ENCODE measurements at places on chromosomes 2 and 18. TPM values are rescaled to one million over a fixed set of nuclear protein-coding genes. Genes with fewer than 3 reads are reported as not detected.

The ARHGAP28 gene
- total RNA-seq = not detected

The XDH gene
- 58.3 TPM for total RNA-seq

- no peak overlapping the region for H3K4me3 ChIP-seq
- no peak for DNase-seq
- no peaks in the 10 kb centered on the region for H3K4me1 ChIP-seq
- H3K36me3 ChIP-seq = no peaks in the 10 kb centered on the region
Measured at GRCh38 chr2:230244211-230244610, 18.7 kb downstream of the SP140 start.

The TUBB8B gene
- total RNA-seq = not detected

The THUMPD2 gene
- total RNA-seq = 4.3 TPM

DNA sequence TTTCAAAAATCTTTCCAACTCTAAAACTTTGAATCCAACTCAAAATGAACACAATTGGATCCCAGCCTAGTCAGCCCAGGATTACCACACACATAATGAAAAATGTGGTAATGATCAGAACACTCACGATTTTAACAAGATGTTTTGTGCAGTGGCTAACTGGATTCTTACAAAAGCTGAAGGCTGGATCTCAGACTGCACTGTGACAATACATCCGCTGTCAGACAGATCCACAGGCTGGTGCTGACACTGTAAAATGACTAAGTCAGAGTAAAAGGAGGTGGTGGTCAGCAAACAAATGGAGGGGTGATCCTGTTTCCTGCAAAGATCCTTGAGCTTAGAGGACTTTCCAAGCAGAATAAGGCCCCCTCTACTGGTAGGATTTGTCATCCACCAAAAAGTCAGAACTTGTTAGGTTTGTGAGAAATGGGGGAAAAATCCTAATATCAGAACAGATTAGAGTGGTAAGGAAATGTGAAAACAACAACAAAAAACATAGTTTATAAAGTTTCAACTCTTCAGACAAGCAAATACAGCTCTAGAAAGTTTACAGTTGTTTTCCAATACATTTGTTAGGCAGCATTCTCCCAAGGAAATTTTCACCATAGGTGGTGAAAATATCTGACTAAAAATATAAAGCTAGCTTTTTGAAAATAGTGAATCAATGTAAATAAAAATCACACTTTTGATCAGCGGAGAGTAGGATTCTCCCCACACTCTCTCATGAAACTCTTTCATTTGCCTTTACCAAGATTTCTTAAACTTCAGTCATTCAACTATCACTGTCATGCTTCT lies 211.9 kb downstream of the AGPS start:
- peaks cover 9% of the 10 kb centered on the region for H3K4me1 ChIP-seq
- H3K27ac ChIP-seq = no peak overlapping the region
- no peak for DNase-seq

GRCh38 chr2:137261881-137262585 lies 496.7 kb downstream of the THSD7B start:
- no peaks in the 10 kb centered on the region for H3K4me1 ChIP-seq
- no peaks in the 10 kb centered on the region for H3K27me3 ChIP-seq
- no peak for DNase-seq
- H3K4me3 ChIP-seq = no peak overlapping the region
- H3K36me3 ChIP-seq = no peaks in the 10 kb centered on the region

The VAMP5 gene
- 33.9 TPM for total RNA-seq

DNA sequence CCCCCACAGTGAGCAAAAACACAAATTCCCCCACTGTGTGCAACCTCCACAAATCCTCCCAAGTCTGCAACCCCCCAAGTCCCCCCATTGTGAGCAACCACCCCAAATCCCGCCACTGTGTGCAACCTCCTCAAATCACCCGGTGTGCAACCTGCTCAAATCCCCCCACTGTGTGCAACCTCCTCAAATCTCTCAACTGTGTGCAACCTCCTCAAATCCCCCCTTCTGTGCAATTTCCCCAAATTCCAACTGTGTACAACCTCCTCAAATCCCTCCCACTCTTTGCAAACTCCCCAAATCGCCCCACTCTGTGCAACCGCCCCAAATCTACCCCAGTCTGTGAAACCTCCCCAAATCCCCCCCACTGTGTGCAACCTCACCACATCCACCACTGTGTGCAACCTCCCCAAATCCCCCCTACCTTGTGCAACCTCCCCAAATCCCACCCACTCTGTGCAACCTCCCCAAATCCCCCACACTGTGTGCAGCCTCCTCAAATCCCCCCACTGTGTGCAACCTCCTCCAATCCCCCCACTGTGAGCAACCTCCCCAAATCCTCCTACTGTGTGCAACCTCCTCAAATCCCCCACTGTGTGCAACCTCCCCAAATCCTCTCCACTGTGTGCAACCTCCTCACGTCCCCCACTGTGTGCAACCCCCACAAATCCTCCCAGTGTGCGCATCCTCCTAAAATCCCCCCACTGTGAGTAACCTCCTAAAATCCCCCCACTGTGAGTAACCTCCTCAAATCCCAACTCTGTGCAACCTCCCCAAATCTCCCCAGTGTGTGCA lies 115.2 kb downstream of the TPO start:
- no peak overlapping the region for H3K27ac ChIP-seq
- H3K4me3 ChIP-seq = no peak overlapping the region
- no peaks in the 10 kb centered on the region for H3K36me3 ChIP-seq
- H3K4me1 ChIP-seq = no peaks in the 10 kb centered on the region
- H3K27me3 ChIP-seq = no peaks in the 10 kb centered on the region

The RAB6C gene
- total RNA-seq = not detected

The HRH4 gene
- total RNA-seq = 0.13 TPM

GRCh38 chr2:172449911-172450550 lies 22.6 kb downstream of the ITGA6 start:
- H3K27ac ChIP-seq = no peak overlapping the region
- no peaks in the 10 kb centered on the region for H3K27me3 ChIP-seq
- no peaks in the 10 kb centered on the region for H3K36me3 ChIP-seq
- no peak for DNase-seq

DNA sequence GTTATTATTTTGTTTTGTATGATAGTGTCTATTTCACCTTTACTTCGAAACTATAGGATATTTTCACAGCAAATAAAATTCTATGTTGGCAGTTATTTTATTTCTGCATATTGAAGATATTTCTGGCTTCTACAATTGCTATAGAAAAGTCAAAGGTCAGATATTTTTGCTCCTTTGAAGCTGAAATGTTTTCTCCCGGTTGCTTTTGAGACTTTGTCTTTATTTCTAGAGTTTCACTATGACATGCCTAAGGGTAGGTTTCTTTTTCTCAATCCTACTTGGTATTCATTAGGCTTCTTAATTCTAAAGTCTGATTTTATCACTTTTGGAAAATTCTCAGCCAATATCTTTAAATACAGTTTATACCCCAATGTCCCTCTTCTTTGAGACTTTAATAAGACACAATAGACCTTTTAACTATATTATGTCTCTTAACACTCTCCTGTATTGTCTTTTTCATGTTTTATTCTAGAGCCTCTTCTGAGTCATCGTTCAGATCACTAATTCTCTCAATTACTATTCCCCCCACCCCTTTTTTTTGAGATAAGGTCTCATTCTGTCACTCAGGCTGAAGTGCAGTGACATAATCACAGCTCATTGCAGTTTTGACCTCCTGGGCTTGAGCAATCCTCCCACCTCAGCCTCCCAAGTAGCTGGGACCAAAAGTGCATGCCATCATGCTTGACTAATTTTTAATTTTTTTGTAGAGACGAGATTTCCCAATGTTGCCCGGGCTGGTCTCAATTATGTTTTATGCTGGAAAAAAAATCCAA lies 50.5 kb downstream of the USP37 start:
- H3K36me3 ChIP-seq = no peaks in the 10 kb centered on the region
- no peaks in the 10 kb centered on the region for H3K27me3 ChIP-seq
- H3K4me3 ChIP-seq = no peak overlapping the region
- H3K27ac ChIP-seq = no peak overlapping the region
- DNase-seq = no peak

- no peaks in the 10 kb centered on the region for H3K4me1 ChIP-seq
- peak overlapping the region; percentile 60 for H3K27ac ChIP-seq
- DNase-seq = peak; percentile 70
- no peaks in the 10 kb centered on the region for H3K27me3 ChIP-seq
- peak overlapping the region; percentile 65 for H3K4me3 ChIP-seq
Measured at GRCh38 chr2:26298638-26299393, 47.1 kb upstream of the SELENOI start.

DNA sequence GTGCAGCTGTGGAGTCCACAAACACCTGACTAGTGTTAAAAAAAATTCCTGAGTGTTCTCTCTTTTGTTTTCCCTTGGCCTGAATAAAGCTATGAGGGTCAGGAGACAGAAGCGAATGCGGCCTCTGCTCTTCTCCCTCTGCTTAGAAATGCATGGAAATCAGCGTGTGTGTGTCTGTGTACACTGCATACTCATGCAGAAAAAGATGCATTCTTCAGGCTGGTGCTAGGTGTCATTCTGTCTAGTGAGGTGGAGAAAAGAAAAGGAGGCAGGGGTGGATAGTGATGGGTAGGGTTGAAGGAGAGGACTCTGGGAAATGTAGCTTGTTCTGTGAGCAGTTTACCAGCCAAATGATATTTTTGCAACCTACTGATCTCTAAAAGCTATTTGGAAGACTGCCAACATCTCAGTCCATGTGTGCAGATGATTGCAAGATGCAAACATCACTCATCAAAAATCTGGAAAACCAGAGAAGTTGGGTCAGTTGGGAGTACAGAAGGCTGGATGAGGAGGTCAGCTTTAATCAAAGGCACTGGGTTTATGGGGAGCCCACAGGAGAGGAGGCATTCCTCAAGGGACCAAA lies 177.7 kb downstream of the INSIG2 start:
- H3K27ac ChIP-seq = no peak overlapping the region
- no peaks in the 10 kb centered on the region for H3K27me3 ChIP-seq
- no peak for DNase-seq
- H3K4me3 ChIP-seq = no peak overlapping the region
- no peaks in the 10 kb centered on the region for H3K36me3 ChIP-seq
- H3K4me1 ChIP-seq = no peaks in the 10 kb centered on the region

DNA sequence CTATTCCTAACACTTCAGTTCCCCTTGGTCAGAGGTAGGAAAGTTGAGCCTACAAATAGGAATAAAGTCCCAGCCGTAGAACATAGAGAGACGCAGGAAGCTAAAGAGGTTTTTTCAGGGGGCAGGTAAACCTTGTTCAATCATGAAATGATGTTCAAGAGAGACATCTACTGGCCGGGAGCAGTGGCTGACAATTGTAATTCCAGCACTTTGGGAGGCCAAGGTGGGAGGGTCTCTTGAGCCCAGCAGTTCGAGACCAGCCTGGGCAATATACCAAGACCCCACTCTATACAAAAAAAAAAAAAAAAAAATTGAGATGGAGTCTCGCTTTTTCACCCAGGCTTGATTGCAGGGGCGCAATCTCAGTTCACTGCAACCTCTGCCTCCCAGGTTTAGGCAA lies 66.7 kb upstream of the DNAJC10 start:
- H3K27me3 ChIP-seq = no peaks in the 10 kb centered on the region
- H3K4me3 ChIP-seq = no peak overlapping the region
- no peaks in the 10 kb centered on the region for H3K4me1 ChIP-seq
- no peak overlapping the region for H3K27ac ChIP-seq

The RELCH gene
- 9.7 TPM for total RNA-seq

DNA sequence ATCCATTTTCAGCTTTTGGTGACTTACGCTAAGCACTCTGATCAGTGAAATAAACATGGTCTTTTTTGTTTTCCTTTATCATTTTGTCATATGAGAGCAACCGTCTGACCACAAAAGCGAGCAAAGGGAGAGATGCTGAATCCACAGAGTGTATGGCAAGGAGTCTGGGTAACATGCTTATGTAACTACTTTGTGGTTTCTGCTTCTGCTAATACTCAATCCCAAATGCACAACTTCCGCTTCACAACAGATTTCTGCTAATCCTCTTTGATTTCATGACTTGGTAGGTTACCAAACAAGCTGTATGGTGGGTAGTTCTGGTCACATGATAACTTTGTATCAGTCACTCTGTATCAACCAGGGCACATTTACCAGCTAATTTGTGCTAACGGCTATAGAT lies 908.4 kb upstream of the CRIM1 start:
- no peak overlapping the region for H3K27ac ChIP-seq
- H3K27me3 ChIP-seq = no peaks in the 10 kb centered on the region
- H3K4me3 ChIP-seq = no peak overlapping the region
- DNase-seq = no peak

The DSC1 gene
- not detected for total RNA-seq

DNA sequence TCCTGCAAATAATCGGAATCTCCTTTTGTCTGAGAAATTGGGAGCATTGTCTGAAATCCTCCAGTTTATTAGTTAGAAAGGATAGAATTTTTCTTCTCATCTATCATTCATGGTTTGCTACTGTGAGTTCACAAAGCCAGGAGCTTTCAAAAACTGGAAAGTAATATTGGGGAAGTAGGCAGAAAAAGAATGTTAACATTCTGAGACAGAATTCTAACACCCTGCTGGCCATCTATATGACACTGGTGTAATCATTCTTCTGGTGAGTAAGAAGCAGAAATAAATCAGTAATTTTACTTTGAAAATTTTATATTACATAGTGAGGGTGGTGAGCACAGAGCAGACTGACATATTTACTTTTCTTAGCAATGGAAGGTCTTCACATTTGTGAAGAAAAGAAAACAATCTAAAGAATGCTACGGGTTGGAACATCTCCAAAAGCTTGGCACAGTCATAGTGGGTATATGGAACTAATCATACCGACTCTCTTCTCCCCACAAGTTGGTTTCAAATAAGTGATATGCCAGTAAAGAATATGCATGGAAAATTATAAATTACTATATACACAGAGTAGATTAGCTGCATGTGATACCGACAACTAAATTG lies 344.9 kb downstream of the LPIN1 start:
- H3K27me3 ChIP-seq = no peaks in the 10 kb centered on the region
- H3K36me3 ChIP-seq = no peaks in the 10 kb centered on the region
- no peak overlapping the region for H3K4me3 ChIP-seq

The FLACC1 gene
- 0.86 TPM for total RNA-seq

The MEIS1 gene
- total RNA-seq = 3.6 TPM

The UGP2 gene
- total RNA-seq = 304 TPM

GRCh38 chr2:44778671-44779476 lies 162.6 kb upstream of the SIX3 start:
- H3K4me3 ChIP-seq = no peak overlapping the region
- no peaks in the 10 kb centered on the region for H3K27me3 ChIP-seq
- H3K36me3 ChIP-seq = no peaks in the 10 kb centered on the region
- H3K27ac ChIP-seq = no peak overlapping the region

GRCh38 chr2:58466804-58467203 lies 225.7 kb upstream of the FANCL start:
- H3K27ac ChIP-seq = no peak overlapping the region
- H3K36me3 ChIP-seq = no peaks in the 10 kb centered on the region
- DNase-seq = no peak
- H3K27me3 ChIP-seq = no peaks in the 10 kb centered on the region

- H3K4me1 ChIP-seq = no peaks in the 10 kb centered on the region
- peak; percentile 88 for DNase-seq
- peak overlapping the region; percentile 64 for H3K4me3 ChIP-seq
- H3K27ac ChIP-seq = peak overlapping the region; percentile 96
- no peaks in the 10 kb centered on the region for H3K27me3 ChIP-seq
Measured at GRCh38 chr2:177552422-177553175, 160.0 kb downstream of the AGPS start.

The STPG4 gene
- not detected for total RNA-seq

The PASK gene
- total RNA-seq = 2.5 TPM

Data from right lobe of liver (tissue), 6 donors.